ENCODE measurements at places on chromosomes 6 and 20.
A peak's percentile ranks its signal among the peaks of the same experiment; 100 is the strongest.

GRCh38 chr6:23180504-23181293, 611.3 kb downstream of the HDGFL1 start:
- no peak for DNase-seq

DNA sequence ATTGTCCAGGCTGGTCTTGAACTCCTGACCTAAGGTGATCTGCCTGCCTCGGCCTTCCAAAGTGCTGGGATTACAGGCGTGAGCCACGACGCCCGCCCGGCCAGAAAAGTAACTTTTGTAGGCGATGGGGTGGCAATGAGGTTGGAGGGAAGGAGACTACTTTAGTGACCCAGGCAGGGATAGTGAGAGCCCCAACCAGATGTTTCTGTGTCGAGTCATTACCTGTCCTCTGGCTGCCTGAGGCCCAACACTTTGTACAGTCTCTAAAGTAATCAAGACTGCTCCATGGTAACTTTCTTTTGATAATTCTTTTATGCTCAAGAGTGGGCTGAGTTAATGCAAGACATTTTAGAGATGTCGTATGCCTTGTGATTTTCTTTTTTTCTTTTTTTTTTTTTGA, 6.8 kb downstream of the SASH1 start:
- no peak for DNase-seq

GRCh38 chr6:168734523-168734922, 293.5 kb downstream of the SMOC2 start:
- DNase-seq, result no peak

- DNase-seq, result peak; percentile 15
Measured at GRCh38 chr20:31569163-31570020, 35.7 kb upstream of the ID1 start.

DNA sequence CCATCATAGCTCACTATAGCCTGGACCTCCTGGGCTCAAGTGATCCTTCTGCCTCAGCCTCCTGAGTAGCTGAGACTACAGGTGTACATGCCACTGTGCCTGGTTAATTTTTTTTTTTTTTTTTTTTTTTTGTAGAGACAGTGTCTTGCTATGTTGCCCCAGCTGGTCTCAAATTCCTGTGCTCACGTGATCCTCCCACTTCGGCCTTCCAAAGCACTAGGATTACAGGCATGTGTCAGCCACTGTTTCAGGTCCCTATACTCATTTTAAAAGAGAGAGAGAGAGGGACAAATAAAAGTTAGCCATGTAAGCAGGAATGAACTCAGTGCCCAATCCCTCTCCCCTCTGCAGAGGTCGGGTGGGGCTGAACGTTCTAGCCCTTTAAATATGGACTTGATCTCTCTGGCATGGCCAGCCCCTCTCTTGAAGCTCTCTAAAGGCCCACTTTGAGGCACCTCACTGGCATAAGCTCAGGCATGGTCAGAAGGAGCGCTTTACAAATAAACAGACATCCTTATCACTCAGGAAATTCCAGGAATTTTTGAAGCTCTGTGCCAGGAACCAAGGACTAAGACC, 9.0 kb upstream of the SERPINB1 start:
- DNase-seq, result no peak

DNA sequence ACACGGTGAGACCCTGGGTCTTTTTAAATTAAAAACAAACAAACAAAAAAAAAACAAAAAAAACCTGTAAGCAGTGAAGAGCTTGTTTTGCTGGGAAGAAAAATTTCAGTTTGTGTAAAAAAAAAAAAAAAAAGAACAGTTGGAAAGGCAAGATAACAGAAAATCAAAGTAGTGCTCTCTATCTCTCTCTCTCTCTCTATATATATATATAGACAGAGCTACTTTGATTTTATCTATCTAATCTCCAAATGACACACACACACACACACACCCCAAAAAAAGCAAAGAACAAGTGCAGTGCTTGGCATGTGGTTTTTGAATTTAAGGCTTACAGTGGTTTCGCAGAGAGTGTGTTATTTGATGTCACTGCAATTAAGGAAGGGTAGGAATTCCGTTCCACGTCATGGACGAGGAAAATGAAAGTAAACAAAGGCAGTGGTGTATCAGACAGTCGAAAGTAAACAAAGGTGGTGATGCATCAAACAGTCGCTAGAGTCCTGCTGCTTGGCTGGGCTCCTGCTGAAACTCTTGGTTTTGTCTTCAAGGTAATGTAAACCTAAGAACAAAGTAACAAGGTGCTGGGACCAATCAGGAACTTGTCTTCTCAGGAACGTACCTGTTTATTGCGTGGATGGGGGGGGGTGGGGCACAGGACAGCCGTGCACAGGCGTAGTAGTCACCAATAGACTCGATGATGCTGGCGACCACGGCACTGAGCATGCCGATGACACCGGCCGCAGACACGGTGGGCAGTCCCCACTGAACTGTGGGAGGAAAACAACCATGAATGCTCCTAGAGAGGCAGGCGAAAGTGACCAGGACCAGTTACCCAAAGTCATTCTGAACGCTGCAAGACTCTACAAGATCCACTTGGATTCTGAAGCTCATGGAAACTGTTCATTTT, 131.8 kb downstream of the SLC23A2 start:
- no peak for DNase-seq

DNA sequence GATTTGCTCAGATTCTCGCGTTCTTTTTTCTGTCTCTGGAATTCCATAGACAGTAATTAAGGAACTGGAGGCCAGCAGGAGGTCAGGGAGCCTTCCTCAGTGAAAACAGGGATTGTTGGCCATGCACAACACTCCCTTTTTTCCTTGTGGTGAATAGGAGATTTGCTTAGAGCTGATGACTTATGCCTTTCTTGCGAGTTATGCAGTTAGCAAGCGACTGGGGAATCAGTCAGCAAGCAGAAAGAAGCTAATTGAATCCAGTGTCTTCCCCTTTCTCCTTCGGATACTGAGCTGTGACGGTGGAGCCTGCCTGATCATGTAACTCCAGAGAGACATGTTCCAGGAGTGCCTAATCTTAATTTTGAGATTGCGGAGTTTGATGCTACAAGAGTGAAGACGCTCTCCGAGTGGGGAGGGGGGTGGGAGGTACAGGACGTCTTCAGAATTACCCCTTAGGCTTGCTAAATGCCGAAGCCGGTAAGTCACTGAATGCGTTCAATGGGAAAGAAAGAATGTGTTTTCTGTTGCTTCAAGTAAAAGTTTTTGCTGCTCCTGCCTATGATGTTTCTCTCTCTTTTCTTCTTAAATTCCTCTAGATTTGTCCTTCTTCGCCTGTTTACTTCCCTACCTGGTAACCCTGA, 165.9 kb downstream of the SASH1 start:
- DNase-seq, result no peak

- no peak for DNase-seq
Measured at GRCh38 chr20:32960849-32961731, 43.1 kb downstream of the SUN5 start.

DNA sequence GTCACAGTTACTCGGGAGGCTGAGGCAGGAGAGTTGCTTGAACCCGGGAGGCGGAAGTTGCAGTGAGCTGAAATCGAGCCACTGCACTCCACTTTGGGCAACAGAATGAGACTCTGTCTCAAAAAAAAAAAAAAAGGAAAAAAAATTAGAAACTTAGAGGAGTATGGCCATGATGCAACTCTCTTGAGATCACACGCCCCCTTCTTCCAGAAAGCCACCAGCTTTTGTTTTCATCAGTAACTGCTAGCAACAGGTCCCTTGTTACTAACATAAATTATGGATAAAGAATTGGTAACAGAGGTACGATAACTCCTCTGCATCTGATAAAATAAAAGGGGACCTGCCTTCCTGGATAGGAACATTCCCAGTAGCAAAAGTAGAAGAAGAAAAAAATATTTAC, 308.2 kb downstream of the CD83 start:
- no peak for DNase-seq

DNA sequence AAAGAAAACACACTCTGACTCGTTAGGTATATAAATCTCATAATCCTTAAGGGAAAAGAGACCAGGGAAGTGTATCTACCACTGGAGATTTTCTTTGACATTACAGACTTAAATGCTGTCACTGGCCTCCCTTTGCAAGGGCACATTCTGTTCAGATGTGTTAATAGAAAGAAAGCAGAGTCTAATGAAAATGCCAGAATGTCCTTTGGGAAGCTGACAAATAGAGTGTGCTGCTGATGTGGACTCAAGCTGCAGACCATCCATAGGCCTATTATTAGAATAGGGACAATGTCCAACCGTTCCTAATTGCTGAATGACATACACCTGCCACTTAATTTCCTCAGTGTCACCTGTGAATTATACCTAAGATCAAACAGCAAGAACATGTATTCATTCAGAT, 41.2 kb downstream of the SLC35D3 start:
- no peak for DNase-seq

- no peak for DNase-seq
Measured at GRCh38 chr6:28496099-28496779, 19.4 kb downstream of the GPX6 start.

GRCh38 chr6:3026791-3027626, 27.3 kb downstream of the NQO2 start:
- DNase-seq, result peak; percentile 22

GRCh38 chr6:6973721-6974120, 134.0 kb upstream of the RREB1 start:
- DNase-seq, result no peak

GRCh38 chr20:56631990-56632327, 2.9 kb downstream of the TFAP2C start:
- DNase-seq, result no peak

GRCh38 chr6:40436685-40437604, 150.2 kb downstream of the LRFN2 start:
- no peak for DNase-seq

DNA sequence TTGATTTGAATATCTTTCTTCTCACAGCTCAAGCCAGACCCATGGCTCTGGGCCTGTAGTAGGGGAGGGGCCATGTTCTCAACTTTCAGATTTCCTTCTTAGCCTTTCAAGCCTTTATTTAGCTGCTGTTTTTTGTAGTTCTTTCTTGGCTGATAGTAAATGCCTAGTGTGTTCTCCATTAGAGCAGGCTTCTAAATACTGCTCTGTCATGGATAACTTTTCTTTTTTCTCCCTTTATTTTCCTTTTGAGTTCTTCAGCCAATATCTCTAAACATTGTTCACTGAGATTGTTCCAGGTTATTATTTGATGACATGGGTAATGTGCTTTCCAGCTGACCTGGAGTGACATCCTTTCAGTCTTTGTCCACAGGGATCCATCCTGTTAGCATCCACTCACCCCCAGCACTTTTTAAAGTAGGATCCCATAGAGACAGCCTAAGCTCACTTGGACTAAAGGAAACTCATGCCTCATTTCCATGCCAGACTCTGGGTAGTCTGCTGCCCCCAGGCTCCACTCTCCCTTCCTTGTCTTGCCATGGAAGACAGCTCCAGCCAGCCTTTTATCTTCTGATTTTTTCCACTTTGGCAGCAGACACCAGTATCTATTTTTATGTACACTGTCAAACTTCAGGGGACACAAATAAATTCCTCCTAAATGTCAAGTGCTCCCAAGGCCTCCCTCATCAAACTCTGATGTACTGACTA, 645.6 kb downstream of the RNF144B start:
- no peak for DNase-seq

GRCh38 chr6:20927130-20927860, 393.0 kb downstream of the CDKAL1 start:
- DNase-seq, result no peak

All from T-cell (primary cell).